Cerebellar cortex (tissue), 1 donor: ENCODE measurements at places on chromosomes 13 and 19.

GRCh38 chr19:4258181-4258580, 11.3 kb downstream of the YJU2 start:
- no peak for DNase-seq

DNA sequence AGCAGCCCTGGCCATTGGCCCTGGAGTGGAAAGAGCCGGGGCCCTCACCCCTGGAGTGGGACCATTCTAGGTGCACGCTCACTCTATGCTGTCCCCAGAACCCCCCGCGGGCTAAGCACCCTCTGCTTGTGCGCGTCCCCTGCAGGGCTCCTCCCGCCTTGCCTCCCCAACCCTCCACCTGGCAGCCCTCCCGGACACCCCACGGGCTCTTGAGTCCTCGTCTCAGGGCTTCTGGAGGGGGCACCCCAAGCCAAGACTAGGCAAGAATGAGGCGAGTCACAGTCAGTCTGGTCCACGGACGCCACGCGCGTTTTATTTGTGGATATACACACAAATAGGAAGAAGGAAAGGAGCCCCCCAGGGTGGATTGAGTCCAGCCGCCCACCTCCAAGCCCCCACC, 7.0 kb upstream of the TMEM161A start:
- DNase-seq, result no peak

DNA sequence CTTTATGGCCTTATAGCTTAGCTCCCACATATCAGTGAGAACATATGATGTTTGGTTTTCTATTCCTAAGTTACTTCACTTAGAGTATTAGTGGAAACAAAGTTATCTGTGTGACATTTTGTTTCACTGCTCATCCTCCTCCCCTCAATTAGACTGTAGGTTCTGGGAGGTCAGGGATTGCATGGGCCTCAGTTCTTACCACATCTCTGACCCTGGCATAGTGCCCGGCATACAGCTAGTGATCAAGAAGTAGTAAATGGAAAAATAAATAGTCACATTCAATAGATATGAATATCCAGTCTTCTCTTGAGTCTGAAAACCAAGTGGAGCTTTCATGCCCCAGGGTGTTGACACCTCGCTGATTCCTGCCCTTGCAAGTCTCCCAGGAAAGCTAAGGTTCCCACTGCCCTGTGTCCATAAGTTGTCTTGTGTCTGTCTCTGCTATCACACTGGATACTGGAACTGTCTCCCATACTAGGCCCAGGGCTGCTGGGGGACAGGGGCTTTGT, 249.5 kb upstream of the TSHZ3 start:
- DNase-seq, result no peak

DNA sequence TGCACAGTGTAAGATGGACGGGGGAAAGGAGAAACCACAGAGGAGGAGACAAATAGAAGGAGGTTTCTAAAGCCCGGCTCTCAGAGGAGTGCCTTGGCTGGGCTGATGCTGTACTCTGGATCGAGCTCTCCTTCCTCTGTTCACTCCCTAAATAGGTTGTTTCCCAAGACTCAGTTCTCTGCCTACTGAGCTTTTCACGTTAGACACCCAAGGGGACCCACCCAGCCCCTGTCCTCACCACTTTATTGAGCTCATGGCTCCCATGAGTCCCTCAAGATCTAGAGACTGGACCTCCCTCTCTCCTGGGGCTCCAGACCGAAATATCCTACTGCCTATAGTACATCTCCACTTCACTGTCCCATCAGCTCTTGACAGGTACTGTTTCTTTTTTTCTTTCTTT, 38.1 kb upstream of the GPR183 start:
- no peak for DNase-seq

DNA sequence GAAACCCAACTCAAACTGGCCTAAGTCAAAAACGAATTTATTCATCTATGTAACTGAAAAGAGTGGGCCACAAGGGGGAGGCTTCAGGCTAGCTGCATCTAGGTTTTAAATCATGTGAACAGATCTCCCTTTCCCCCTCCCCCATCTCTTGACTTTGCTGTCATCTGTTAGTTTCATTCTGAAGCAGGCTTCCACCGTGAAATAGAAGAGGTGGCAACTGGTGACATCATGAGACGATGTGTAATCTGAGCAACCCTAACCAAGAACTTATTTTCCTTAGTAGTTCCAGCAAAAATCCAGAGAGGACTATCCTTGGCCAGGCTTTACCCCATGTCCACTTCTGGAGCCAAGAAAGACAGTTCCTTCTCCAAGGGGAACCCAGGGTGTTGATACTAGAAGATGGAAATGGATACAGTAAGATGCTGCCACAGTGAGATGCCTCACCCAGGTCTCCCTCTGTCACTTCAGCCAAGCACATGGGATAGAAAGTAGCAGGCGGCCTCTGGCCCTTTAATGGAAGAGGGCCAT, 9.4 kb downstream of the SAMD4B start:
- no peak for DNase-seq

DNA sequence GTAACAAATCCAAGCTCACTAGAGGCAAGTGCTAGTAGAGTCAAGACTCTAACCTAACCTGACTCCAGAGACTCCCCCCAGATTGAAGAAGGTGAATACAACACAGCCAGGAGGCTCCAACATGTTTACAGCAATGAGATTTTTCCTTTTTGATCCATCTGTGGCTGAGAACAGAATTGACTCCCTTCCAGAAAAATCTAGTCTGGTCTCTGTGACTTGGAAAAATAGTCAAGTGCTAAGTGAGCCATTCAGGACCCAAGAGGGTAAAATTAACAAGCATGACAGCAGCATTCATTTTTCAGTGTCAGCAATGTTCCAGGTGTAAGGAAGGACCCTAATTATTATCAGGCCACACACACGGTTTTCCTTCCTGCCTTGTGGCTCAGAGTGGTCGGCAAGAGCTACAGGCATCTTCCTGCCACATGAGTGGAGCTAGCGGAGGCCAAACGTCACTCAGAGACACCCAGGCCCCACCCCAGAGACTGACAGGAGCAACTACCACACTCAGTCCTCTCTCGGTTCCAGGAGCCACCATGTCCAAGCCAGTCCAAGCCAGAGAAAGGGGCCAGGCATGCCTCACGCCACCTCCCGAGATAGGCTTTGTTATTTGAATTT, 395.1 kb downstream of the FOXO1 start:
- DNase-seq, result no peak

DNA sequence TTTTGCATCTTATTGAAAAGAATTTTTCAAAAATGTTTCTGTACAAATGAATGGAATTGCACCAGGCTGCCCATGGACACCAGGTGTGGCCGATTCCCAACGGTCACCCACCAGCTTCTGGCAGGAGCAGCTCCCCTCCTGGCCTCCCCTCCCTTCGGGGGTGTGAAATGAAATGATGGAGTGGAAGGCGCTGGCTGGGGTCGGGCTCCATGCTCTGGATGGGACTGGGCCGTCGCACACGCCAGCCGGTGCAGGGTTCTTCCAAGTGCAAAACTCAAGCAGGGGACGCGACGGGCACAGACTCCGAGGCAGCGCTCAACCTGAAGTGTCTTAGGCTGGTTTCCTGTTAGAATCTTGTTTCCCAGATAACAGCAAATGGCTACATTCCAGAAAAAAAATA, 21.9 kb downstream of the C19orf44 start:
- no peak for DNase-seq

DNA sequence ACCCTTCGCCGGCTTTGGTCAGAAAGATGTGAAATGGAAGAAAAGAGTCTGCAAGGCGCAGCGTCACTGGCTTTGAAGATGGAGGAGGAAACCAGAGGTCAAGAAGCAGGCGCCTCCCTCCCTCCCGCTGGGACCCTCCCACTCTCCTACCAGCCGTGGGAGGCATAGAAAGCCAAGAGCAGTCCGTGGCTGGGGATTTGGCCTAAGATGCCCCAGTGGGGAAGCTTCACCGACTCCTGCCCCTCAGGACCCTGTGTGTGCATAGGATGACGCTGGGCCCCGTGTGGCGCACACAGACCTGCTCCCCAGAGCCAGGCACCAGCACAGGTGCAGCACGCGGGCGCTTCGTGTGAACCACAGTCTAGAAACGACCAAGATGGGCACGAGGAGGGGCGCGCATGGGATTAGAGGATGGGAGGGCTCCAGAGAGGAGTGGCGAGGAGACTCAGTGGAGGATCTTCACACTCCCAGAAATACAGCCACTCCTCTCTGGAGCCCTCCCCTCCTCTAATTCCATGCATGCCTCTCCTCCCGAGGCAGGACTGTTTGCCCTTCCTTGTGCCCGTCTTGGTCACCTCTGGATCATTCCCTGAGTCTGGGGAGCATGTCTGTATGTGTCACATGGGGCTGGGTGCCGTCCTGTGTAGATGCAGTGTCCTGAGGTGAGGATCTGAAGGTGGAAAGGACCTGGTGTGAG, 194.3 kb downstream of the TEX29 start:
- DNase-seq, result no peak
